ENCODE measurements at places on chromosomes 3 and 15.

DNA sequence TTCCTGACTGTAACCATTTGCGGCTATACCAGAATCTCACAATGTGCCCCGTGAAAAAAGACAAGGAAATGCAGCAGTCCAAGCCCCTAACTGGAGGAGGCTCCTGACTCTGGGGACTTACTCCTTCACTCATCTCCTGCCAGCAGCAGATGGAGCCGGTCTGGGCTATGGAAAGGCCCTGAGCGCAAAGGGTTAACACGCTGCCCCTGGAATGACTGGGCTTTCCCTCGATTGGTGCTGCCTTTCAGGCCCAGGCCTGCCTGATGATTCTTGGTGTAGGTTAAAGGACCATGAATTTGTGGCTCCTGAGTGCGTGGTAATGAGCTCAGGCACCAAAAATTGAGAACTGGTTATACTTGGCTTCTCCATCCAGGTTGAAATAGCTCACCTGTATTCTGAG lies 42.3 kb upstream of the GALNT15 start:
- DNase-seq = no peak

GRCh38 chr3:186960347-186960746 lies 30.0 kb downstream of the ST6GAL1 start:
- no peak for DNase-seq

DNA sequence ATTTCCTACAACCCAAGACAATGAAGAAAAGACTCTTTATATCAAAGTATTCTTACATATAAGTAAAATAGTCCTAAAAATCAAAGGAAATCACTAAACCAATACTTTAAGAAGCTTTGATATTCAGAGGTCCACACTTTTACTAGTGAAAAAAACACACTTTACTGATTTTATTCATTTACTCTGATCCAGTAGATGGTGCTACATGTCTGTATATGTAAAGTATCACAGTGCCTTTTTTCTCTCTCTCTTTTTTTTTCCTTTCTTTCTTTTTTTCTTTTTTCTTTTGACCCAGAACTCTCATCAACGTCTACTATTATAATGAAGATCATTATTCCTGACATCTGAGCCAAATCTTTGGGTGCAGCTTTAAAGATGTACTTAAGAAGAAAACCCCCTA lies 10.8 kb upstream of the CCDC39 start:
- no peak for DNase-seq

- no peak for DNase-seq
Measured at GRCh38 chr3:193815246-193816027, 222.4 kb downstream of the OPA1 start.

- no peak for DNase-seq
Measured at GRCh38 chr15:65690778-65691177, 69.0 kb downstream of the SLC24A1 start.

GRCh38 chr3:100737334-100737733 lies 28.0 kb downstream of the TFG start:
- DNase-seq = peak; percentile 17

DNA sequence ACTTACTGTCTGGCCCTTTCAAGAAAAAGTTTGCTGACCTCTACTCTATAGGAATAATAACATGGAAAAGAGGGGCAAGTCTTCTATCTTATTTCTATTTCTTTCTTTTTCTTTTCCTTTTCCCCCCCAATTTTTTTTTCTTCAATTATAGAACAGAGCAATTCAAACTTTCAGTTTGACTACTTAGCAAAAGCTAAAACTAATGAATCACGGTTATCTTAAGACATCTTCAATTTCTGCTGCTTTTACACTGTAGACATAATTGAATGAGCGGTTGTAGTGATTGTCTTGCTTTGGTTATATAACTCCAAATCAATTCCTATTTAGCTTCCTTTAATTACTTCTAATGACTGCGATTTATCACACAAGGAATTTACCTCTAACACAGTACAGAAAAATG lies 74.3 kb upstream of the P2RY1 start:
- no peak for DNase-seq

DNA sequence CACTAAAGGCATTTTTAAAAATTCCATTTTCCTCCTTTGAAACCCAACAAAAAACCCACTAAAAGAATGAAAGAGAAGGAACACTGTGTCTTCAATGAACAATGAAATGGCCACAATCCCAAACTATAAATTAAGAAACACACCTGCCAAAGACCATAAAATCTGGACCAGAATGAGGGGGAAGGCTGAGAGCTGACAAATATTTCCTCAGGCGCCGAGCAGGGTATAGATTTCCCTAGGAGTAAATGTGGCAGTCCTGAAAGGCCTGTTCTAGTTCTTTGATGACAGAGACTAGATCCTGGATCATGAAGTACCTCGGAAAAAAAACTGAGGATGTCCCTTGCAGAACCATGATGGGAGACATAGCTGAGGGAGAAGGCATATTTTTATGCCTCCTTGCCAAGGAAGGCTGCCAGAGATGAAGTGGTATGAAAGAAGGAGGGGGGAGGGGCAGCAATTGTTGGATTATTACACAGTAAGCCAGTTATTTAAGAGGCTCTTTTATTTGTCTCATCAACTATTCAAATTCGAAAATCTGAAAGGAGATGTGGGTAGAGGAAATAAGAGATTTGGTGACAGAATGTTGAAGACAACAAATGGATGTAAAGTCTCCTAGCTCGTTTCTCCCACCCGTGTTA lies 275.3 kb upstream of the GOLGA6L4 start:
- DNase-seq = no peak

GRCh38 chr3:140719841-140720614 lies 42.2 kb downstream of the TRIM42 start:
- no peak for DNase-seq

DNA sequence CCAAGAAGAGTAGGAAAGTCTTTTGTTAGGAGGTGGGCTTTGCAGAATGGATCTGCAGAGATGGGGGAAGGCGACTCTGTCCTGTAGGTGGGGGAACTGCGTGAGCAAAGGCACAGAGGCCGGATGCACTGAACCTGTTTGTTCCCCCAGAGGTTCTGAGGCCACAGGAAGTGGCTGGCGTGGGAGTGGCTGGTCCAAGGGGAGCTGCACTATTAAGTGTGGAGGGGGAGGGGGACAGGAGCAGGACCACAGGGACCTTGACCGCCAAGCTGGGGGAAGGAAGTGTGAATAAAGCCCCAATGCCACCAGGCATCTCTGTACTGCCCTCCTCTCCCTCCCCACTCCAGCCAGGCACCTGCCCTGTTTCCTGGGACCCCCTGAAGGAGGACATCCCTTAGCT lies 51.8 kb downstream of the CYP11A1 start:
- DNase-seq = no peak

DNA sequence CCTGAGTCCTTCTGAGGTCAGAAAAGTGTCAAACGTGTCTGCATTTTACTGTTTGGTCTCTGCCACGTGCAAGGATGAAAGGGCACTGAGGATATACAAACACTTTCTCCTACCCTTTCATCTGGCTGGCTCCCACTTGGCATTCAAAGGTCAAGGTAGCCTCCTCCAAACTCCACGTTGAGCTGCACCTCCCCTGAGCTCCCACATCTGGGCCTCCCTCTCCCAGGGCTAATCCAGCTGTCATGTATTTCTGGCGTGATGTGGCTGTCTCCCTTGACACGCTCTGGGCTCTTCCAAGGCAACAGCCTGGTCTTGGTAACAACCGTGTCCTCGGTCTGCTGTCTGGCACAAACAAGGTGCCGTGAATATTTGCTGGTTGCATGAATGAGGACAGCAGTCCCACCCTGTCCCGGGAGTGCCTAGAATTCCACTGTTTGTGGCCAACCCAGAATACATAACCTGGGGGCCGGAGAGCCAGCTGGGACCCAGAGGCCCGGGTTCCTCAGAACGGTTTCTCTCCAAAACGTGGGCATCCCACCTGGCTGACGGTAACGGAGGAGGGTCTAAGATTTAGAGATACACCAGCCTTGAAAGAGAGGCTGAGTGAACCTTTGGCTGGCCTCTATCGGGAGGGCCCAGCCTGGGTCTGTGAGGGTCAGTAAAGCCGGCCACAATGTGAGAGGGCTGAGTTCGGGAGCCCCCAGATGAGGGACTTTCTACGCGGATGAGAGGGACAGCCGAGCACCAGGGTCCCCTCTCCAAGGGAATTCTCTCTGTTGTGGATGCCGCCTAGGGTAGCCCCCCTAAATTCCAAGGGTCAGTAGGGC lies 767 bp downstream of the GLT8D1 start:
- no peak for DNase-seq

GRCh38 chr3:127720985-127721935 lies 48.5 kb downstream of the ABTB1 start:
- no peak for DNase-seq

GRCh38 chr3:101154401-101154800 lies 161.2 kb upstream of the ABI3BP start:
- no peak for DNase-seq

- no peak for DNase-seq
Measured at GRCh38 chr15:29685156-29686078, 136.9 kb downstream of the TJP1 start.

GRCh38 chr3:129593595-129594339 lies 12.7 kb downstream of the PLXND1 start:
- DNase-seq = no peak

DNA sequence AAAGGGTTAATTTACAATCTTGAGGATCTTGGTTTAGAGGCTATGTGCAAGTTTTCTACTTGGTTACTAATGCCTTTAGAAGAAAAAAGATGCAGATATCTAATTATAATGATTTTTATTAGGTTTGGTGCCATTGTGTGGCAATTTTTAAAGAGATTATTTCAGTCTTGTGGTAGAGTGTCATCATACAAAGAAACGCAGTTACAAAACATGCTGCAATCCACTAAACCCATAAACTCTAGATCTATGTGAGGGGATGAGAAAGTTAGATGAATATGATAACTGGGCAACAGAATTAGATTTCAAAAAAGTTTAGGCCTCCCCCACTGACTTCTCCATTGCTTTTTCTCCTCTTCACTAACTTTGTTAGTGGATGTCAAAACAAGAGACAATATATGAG lies 106.0 kb downstream of the ARPP21 start:
- DNase-seq = no peak

DNA sequence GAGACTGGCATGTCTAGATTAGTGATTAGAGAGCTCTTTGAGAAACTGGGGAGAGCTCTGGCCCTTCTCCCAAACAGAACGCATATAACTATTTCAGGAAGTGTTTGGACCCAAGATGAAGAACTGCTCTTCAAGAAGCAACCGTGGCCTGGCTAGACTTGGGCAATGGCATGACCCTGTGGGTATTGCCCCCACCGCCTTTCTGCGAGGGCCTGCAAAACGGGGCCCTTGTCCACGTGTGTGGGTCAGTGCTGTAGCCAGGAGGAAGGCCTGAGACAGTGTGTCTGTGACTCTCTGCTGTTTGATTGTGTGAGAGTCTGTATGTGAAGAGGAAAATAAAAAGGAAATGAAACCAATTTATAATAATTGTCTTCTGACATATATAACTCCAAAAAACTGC lies 42.5 kb downstream of the EEFSEC start:
- DNase-seq = no peak

GRCh38 chr3:179957264-179957845 lies 79.4 kb downstream of the PEX5L start:
- DNase-seq = no peak

- DNase-seq = no peak
Measured at GRCh38 chr15:96585484-96586386, 255.2 kb downstream of the NR2F2 start.

DNA sequence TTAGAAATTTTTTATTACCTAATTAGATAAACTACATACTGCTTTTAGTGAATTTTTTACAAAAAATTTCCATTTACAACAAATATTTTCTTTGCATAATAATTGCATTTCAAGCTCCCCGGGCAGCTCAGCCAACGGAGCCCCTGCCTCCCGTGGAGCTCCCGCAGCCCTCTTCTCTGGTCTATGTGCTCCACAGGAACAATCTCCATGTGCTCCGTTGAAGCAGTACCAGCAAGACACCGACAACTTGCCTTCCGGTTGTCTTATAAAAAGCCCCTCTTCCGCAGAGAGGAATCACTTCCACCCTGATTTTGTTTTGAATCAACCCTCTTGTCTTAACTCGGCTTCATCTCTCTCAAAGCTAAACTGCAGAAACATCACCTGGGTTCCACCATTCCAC lies 46.9 kb upstream of the CHD2 start:
- no peak for DNase-seq

DNA sequence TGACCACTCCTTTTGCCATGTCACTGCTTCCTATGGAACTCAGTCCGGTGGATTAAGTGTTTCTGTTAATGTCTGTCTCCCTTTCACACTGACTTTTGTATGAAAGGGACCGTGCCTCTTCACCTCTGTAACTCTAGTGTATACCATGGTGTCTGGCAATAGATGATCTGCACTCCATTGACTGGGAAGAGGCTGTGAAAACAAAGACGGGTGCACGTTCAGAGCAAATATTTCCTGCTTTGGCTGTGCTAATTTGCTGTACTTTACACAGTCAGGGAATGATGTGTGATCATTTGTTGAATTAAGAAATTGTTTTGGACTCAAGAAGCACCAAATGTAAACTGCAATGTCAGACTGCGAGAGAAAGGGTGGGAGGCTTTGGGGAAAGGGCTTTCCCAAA lies 315.2 kb downstream of the RORA start:
- DNase-seq = no peak

- DNase-seq = no peak
Measured at GRCh38 chr3:141499965-141500364, 13.1 kb downstream of the RASA2 start.

GRCh38 chr3:117600666-117601065 lies 891.1 kb downstream of the TUSC7 start:
- no peak for DNase-seq

DNA sequence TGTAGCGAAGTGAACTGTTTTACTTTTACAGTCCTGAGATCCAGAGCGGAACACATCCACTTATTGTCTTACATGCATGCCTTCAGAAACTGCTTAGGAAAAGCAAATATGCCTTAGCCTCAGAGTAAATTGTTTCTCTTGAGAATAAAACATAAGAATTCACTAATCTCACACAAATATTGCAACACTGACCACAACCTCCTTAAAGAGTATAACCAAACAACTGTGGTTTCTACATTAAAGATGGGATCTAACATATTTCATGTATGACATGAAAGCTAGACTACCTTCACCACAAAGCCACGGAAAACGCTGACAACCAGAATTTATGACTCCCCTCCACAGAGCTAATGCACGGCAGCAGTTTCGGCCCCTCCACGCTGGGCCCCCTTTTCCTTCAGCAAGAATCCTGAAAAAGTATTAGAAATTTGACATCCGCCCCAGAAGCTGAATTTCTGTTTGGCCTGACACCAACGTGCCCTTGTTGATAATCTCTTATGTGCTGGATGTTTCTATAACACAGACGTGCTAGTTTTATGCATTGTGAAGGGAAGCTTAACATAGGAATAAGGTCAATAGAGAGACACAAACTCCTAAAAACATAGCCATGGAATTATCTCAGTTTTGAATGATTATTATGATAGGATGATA lies 84.6 kb downstream of the GREM1 start:
- DNase-seq = no peak

Data from neuronal stem cell (in vitro differentiated cells).